ENCODE measurements at places on chromosomes 2 and 18.

DNA sequence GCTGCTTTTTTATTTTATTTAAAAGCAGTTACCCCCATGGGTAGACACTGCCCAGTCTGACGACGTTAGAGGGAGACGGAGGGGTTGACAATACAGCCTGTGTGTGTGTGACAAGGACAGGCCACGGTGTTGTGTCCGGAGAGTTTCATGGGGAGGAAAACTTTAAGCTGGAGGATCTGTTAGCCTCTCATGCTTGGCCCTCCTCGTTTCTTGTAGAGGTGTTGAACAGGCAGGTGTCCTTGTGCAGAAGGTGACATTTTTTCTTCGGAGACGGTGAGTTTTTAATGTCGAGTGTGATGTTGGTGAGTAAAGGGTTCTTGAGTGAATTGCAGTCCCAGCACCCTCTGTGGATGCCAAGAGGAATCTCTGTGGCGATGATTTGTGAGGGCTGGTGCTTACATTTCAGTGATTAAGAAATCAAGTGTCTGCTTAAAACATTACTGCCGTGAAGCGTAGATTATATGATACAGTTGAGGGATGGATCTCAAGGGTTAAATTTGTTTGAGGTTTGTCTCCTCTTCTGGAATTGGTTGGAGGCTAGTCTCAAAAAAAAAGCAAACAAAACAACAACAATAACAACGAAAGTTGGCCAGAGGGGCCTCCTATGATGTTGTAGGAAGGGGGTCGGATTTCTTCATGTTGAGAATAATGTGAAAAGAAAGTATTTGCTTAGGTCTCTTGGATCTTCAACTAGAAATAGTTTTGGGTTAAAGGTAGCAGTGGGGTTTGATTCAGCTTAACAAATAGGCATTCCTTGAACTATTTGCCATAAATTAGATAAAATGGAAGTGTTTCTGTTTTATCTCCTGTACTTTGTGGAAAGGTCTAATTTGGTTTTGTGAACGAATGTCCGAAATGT is 1.6 kb downstream of the NCOA1 start:
- DNase-seq, result no peak

GRCh38 chr2:10030311-10030736 is 13.0 kb upstream of the KLF11 start:
- no peak for DNase-seq

DNA sequence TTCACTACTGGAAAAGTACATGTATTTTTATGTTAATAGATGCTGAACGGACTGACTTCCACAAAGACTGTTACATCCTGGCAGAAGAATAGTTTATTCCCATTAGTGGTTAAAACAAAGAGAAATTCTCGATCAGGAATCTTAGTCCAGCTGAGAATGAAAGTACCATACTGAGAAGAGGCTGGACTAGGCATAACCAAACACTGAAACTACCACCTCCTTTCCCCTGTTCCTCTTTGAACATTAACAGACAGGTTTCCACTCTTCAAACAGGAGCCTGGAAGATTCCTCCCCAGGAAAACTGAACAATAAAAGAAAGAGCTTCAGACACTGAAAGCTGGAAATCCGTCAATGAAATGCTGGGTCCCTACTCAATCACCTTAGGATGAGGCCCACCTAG is 25.8 kb downstream of the LDAH start:
- no peak for DNase-seq

DNA sequence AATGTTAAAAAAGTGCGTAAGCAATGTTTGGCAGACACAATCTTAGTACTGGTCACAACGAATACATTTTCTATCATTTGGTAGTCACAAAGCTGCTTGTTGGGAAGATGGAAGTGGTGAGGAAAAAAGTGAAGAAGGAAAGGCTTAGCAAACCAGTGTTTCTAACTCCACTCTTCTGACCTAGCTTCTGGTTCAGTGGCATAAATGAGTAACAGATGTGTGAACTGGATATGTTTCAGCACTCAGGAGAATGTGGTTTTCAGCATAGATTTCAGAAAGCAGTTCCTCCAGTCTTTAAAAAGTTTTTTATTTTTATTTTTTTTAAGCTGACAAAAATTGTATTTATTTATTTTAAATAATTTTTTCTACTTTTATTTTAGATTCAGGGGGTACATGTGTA is 357.1 kb downstream of the CPS1 start:
- no peak for DNase-seq

DNA sequence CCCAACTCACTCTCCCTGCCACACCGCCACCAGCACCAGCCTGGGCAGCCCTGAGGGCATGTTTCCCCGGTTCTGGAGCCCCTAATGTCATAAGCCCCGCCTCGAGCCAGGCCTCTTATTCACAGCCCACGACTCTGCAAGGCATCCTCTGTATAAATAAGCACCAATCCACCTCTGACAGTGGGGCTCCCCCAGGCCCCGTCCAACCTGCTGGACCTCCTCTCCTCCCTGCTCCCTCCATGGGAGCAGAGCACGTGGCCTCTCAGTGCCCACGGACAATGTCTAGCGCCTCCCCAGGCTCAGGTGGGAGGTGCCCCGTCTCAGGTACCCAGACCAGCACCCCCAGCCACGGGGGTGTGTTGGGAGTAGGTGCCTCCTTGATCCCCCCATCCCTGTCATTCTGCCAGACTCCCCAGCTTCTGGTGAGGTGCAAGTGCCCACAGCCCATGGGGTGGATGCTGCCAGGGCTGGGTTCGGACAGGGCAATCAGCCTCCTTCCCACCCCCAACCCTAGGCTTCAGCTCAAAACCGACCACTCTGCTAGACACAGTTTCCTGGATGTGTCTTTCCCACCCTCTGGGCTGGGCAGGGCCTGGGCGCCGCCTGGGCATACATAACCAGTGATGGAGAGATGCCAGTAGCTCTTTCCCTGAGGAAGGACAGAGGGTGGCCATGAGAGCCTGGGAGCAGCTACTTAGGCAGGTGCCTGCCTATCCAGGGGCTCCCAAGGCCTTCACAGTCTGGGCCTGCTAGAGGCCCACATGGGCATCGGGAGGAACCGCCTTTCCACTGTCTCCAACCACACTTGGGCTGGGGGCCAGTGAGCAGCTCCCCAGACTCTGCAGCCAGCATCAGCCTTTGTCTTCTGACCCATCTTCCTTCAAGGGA is 1.6 kb upstream of the ADRA2B start:
- DNase-seq, result no peak

DNA sequence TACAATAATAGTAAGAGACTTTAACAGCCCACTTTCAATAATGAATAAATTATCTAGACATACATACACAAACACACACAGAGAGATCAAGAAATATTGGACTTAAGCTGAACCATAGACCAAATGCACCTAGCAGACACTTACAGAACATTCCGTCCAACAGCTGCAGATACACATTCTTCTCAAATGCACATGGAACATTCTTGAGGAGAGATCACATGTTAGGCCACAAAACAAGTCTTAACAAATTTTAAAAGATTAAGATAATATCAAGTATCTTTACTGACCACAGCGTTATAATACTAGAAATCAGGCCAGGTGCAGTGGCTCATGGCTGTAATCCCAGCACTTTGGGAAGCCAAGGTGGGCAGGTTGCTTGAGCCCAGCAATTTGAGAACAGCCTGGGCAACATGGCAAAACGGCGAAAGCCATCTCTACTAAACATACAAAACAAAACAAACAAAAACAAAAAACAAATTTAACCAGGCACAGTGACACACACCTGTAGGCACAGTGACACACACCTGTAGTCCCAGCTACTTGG is 7.4 kb downstream of the CERKL start:
- no peak for DNase-seq

- no peak for DNase-seq
Observed at GRCh38 chr18:13235421-13235831, 16.9 kb downstream of the LDLRAD4 start.

GRCh38 chr2:37920570-37920969 is 4.5 kb upstream of the RMDN2 start:
- no peak for DNase-seq

- peak; percentile 70 for DNase-seq
Observed at GRCh38 chr2:165795011-165795410, 964 bp upstream of the GALNT3 start.

DNA sequence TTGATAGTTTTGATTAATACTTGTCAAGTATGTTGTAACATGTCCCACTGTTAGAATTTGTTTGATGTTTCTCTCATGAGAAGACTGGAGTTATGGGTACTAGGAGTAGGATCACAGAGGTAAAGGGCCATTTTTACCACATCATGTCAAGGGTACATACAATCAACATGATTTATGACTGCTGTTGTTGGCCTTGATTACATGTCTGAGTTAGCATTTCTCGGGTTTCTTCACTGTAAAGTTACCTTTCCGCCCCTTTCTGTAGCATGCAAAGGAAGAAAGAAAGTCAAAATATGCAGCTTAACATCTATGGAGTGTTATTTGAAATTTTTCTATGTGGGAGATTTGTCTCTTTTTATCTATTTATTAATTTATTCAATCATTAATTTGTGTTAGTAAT is 1456.4 kb downstream of the SUCLG1 start:
- DNase-seq, result no peak

DNA sequence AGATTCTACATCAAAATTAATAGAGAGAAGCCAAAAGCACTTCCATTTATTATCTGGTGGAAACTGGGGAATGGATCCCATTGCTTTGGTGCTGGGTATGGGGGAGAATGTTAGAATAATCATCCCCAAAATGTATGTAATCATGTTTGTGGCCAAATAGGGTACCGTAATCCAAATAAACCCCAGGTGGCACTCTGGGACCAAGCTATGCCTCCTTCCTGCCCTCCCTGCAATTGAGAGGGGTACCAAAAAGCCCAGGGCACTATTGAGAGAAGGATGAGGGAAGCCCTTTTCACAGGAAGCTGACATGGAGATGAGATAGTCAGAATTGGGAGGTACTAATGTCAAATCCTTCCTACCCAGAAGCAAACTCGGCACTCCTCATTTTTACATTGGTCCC is 85.7 kb upstream of the NRP2 start:
- DNase-seq, result no peak

All from Kasumi-1 (cell line).